ENCODE measurements at places on chromosomes 16 and 17.

DNA sequence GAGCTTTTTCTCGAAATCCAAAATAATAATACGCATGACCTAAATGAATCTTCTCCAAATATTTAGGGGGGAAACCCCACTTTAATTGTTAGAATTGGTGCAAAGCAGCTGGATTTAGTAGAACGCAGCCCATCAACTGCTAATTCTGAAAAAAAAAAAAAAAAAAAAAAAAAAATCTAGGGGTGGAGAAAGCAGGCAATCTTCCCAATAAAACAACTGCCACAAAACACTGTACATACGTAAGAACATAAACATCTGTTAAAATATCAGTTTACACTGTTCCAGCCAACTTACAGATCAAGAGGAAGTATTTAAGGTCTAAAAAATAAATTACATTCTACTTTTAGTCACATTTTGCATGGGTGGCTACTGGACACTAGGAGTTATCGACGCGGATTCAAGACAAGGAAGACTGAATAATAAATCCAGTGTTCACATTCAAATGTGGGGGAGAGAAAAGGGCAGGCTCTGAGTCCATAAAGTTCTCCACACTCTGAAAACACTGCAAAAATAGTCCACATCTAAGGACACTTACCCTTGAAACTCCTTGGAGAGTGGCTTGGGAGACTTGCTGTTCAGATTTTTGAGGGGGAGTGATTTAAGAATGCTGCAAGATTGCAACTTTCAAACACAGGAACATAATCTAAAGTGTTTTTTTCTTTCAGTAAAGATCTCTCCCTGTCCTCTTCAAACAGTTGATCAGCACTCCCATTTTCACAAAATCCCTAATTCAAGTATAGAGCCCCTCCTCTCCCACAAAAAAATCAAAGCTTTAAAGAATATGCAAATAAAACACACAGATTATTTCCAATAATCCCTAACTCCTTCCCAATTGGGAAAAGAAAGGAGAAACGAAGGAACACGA, 1.3 kb downstream of the APPBP2 start:
- peak; percentile 13 for DNase-seq

DNA sequence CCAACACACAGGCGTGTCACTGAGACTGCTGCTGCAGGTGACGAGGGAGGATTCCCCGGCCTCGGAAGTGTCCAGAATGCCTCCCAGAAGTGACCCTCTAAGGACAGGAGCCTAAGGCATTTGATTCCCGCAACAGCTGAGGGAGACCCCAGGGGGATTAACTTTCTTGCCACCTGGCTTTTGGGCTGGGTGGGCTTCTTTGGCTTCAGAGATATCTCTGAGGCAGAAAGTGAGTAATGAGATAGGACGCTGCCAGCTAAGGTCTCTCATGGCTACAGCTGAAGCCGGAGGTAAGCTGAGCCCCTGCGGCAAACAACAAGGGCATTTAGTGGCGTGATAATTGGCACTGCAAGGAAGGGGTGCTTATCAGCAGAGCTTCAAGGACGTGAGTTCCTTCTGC, 17.0 kb downstream of the DRC3 start:
- DNase-seq = no peak

DNA sequence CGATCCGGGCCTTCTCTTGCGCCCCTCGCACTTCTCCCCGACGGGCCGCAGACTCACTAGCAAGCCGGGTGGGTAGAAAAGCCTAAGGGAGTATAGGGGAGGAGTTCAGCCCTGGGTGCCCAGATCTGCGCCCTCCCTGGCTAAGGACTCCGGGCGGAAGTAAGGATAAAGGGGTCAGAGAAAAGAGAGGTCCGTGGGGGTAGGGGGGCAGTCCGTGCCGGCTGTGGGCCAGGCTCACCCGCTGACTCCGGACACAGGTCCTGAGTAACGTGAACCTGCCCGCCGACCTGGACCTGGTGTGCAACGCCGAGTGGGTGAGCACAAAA, 1.8 kb downstream of the NAGS start:
- DNase-seq = no peak

DNA sequence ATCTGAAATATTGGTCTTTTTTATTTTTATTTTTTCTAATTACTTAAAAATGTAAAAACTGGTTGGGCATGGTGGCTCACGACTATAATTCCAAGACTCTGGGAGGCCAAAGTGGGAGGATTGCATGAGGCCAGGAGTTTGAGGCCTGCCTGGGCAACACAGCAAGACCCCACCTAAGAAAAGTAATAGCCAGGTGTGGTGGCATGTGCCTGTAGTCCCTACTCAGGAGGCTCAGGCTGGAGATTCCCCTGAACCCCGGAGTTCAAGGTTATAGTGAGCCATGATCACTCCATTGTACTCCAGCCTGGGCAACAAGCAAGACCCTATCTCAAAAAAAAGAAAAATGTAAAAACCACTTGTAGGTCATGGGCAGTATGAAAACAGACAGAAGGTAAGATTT, 36.8 kb upstream of the CDH3 start:
- DNase-seq = no peak

DNA sequence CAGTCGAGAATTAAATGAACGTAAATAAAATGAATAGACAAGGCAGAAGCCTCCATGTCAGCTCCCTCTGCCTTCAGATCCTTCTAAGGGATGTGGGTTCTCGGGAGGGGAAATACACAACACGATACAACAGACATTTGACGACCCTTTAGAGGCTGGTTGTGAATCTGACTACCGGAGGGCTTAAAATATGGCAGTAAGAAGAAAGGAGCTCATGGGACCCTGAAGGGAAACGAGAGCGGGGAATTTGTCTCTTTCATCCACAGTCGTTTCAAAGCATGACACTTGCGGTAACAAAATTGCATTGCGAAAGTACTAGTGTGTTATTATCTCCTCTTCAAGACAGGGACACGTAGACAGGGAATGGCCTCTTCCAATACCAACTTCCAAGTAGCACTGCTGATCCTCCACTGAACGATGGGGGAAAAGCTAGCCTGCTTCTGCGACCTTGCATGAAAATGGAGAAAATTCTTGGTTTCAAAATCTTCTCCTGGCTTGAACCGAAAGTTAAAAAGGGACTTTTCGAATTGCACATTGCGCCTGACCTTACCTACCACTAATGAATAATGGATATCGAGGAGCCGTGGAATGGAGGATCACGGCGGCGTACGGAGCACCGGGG, 1.2 kb upstream of the TNRC6C start:
- no peak for DNase-seq

DNA sequence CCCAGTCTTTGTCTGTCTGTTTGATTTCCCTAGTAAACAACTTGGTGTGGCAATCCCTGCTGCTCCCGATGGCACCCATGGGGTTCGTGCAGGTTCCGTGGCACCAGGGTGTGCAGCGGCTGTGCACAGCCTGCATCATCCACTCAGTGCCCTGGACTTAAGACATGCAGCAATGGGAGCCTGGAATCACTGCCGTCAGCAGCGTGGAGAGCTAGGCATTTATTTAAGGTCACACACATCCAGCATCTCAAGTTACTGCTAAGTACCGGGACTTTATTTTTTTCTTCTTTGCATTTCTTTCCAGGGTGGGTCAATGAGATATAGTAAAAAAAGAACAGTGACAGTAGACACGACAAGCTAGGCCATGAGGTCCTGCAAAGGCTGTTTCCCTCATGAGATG, 2.8 kb downstream of the DHRS7C start:
- DNase-seq = no peak

- peak; percentile 99 for DNase-seq
Measured at GRCh38 chr17:7834957-7835813, 1.2 kb downstream of the KDM6B start.

DNA sequence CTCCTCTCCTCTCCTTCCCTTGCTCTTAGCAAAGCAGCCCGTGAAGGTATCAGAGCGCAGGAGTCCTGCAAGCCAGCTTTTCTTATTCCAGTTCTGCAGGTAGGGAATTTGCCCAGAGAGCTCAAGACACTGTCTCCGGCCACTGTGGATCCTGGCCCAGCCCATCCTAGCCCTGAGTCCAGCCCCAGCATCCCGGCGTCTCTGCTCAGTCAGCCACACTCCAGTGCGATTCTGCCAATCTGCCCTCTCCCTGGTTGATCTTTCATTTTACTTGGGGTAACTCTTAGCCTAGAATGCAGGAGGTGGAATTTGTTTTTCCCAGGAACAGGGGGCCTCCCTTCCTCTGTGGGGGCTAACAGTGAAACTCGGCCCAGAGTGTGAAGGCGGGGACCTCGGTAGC, 176.9 kb upstream of the GSE1 start:
- DNase-seq = no peak

GRCh38 chr17:1865252-1866037, 35.6 kb downstream of the RPA1 start:
- DNase-seq = peak; percentile 67

- no peak for DNase-seq
Measured at GRCh38 chr17:18227635-18228034, 2.2 kb downstream of the LLGL1 start.

- DNase-seq = no peak
Measured at GRCh38 chr17:28177351-28177750, 134.9 kb downstream of the NLK start.

DNA sequence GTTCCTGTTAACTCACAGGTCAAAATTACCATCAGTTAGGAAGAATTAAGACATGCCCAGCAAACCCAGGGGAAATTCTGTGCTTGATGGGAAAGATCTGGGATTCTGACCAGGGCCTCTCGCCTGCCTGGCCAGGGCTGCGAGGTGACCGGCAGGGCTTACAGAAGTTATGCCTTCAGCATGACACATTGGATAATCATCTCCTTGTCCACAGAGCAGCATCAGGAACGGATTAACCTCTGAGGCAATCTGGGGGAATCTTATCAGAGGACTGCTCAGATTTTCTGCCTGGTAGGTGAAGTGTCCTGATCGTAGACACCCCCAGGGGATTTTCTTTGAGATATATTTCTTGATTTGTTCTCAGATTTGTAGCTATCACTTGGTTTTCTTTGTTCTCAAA, 172.5 kb downstream of the HS3ST3A1 start:
- no peak for DNase-seq

- DNase-seq = no peak
Measured at GRCh38 chr16:19574615-19575014, 19.1 kb downstream of the VPS35L start.

DNA sequence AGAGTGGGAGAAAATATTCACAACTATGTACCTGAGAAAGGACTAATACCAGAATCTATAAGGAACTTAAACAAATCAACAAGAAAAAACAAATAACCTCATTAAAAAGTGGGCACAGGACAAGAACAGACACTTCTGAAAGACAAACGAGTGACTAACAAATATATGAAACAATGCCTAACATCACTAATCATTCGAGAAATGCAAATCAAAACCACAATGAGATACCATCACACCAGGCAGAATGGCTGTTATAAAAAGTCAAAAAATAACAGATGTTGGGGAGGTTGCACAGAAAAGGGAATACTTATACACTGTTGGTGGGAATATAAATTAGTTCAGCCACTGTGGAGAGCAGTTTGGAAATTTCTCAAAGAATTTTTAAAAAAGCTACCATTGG, 83.5 kb upstream of the WSCD1 start:
- DNase-seq = no peak

DNA sequence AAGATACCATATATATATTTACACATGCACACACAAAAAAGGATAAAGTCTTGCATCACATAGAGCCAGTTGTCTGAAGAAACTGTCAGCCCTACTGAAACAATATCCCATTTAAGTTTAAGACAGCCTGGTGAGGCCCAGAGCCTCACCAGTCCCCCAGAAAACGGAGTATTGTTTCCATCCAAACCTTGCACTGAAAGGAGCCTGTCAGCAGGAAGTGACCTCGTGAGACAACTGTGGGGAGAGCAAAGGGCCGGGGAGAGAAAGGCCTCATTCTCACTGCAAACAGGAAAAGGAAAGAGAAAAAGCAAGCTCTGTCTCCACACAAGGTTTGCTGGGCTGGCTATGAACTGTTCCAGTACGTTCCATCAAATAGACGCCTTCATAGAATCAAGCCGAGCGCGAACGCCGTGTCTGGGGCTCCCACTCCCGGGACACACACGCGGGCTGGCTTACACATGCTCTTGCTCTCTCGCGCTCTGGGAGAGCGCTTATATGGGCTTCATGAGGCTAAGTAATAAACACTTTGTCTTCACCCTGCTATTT, 44.4 kb upstream of the ZFHX3 start:
- DNase-seq = no peak

DNA sequence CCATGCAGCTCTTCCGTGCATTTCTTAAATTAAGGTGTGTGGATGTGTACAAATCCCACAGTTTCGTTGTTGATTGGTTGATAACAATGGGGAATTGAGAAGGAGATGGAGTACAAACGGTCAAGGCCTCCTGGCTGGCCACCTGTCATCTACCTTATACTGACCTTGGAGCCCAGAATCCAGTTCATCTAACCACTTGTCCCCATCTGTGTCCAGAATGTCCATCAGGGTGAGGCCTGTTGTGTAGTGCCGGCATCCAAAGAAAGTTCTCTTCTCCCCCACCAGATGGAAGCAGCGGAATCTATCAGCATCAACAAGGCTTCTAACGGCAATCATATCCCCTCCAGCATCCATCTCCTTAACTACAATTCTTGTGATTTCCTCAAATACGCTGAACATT, 1.5 kb downstream of the GSDMB start:
- no peak for DNase-seq

DNA sequence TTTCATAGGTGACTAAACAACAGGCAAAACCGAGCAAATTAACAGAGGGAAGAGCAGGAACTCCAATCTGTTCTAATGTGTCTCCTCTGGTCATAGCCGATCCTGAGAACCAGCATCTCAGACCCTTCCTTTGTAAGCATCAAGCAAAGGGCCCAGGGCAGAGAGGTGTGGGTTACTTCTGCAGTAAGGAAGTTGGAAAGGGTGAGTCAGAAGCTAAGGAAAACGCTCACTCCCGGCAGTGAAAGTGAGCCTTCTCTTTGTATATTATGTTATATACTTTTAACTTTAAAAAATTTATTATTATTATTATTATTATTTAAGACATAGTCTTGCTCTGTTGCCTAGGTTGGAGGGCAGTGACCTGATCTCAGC, 77.7 kb downstream of the MRM3 start:
- DNase-seq = no peak

- no peak for DNase-seq
Measured at GRCh38 chr16:14003074-14003570, 68.0 kb upstream of the MRTFB start.

- DNase-seq = no peak
Measured at GRCh38 chr16:50459496-50460080, 88.6 kb upstream of the NKD1 start.

DNA sequence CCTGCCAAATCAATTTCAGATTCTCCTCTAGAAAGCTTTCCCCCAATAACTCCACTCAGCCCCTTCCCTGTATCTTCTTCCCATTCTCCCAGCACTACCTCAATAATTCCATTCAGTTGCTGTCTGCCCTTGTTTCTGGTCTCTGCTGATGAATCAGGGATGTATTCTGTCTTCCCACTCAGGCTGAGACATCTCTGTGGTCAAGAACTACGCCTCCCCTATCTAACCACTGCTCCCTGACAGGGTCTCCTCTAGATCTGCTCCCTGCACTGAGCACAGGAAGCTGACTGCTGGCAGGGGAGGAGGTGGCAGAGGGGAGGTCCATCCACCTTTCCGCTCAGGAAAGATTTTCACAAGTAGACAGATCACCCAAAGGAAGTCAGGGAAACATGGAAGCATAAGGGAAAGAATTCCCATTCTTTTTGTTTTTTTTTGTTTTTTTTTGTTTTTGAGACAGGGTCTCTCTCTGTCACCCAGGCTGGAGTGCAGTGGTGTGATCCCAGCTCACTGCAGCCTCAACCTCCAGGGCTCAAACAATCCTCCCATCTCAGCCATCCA, 16.9 kb upstream of the SP2 start:
- DNase-seq = no peak

- DNase-seq = peak; percentile 19
Measured at GRCh38 chr17:31397256-31397939, 5.9 kb downstream of the RAB11FIP4 start.

- DNase-seq = no peak
Measured at GRCh38 chr17:36068524-36068923, 4.5 kb downstream of the CCL18 start.
